ENCODE measurements at places on chromosomes 2 and 18.

- DNase-seq = no peak
Measured at GRCh38 chr2:102664471-102664909, 45.1 kb downstream of the SLC9A2 start.

- DNase-seq = no peak
Measured at GRCh38 chr2:55159037-55159651, 72.9 kb downstream of the CLHC1 start.

DNA sequence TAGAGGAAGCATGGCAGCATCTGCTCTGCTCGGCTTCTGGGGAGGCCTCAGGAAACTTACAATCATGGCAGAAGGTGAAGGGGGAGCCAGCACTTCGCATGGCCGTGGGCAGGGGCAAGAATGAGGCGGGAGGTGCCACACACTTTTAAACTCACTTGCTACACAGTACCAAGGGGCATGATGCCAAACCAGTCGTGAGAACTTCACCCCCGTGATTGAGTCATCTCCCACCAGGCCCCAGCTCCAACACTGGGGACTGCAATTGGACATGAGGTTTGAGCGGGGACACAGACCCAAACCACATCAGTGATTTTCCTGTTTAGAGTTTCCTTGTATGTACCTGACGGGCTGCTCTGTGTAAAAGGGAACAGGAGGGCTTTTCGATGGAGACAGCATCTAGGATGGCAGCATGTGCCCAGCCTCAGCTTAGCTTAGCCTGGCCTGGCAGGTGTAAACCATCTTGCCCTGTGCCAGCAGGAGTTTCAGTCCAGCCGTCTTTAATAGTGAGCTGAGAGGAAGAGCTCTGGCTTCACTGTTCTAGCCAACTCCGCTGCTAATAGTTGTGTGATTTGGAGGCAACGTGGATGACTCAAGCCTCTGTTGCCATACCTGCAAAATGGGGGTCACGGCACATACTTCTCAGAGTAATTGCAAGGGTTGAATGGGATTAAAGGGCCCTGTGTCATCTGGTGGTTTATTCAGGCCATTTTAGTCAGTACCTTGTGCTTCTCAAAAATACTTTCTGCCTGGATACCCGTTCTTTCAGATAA lies 101.8 kb downstream of the ASAP2 start:
- no peak for DNase-seq

GRCh38 chr2:222423632-222424275 lies 589 bp upstream of the SGPP2 start:
- DNase-seq = no peak

- DNase-seq = peak; percentile 91
Measured at GRCh38 chr2:145157741-145158591, 638.0 kb upstream of the ZEB2 start.

- no peak for DNase-seq
Measured at GRCh38 chr18:75478996-75479880, 51.7 kb upstream of the SMIM21 start.

DNA sequence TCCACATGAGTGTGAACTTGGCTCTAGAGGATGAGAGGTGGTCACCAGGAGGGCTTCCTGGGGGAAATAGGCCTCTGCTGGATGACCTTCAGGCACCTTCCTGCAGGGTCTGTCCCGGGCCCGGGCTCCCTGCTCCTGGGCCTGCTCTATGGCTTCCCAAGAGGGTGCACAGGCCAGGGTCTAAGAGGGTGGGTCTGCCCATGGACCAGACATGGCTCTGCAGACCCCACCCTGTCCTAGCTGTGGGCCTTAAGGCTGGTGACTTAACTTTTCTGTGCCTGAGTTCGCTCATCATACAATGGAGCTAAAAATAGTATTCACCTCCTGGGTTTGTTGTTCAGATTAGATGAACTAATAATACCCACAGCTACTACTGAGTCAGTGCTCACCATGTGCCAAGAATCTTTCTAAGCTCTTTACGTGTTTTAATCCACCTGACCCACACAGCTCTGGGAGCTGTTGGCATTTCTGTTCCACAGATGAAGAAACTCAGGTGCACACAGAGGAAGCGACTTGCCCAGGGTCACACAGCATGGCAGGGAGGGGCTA lies 14.4 kb downstream of the INHBB start:
- no peak for DNase-seq
